ENCODE measurements at places on chromosomes 1 and 21.

DNA sequence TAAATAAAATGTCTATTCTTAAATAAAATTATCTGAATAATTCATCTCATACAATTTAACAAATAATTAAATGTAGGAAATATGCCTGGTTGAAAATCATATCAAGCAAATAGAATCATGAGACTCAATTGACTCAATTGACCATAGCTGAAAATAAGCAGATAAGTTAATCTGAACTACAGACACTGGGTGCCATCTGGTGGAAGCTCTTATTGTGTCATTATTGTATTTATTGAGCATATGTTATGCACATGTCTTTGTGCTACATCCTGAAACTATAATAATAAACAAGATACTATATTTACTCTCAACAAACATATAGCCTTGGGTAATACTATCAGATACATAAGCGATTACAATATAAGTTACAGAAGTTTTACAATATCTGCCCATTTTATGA, 41.0 kb downstream of the BRINP3 start:
- DNase-seq: peak; percentile 19

- no peak for DNase-seq
Measured at GRCh38 chr1:223695941-223696340, 16.4 kb upstream of the CAPN2 start.

- no peak for DNase-seq
Measured at GRCh38 chr1:190262538-190262937, 215.1 kb downstream of the BRINP3 start.

DNA sequence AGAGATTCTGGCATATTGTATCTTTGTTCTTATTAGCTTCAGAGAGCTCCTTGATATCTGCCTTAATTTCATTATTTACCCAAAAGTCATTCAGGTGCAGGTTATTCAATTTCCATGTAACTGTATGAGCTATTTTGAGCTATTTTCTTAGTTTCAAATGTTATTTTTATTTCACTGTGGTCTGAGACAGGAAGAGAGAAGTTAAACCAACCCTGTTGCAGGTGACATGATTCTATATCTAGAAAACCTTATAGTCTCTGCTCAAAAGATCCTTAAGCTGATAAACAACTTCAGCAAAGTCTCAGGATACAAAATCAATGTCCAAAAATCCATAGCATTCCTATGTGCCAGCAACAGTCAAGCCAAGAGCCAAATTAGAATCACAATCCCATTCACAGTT, 1644.0 kb upstream of the B3GALT2 start:
- no peak for DNase-seq

GRCh38 chr1:32901823-32902534, 790 bp upstream of the TMEM54 start:
- no peak for DNase-seq

DNA sequence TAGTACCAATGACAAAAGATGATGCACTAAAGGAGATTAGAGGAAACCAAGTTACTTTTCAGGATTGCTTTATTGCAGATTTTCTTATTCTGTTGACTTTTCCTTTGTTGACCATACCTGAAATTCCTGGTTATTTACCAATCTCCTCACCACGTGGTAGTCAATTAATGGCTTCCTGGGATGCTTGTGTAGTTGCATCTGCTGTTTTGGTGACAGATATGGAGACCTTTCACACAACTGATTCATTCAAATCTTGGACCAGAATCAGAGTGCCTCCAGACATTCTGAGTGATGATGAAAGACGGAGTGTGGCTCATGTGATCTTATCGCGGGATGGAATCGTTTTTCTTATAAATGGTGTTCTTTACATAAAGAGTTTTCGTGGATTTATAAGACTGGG, 91.3 kb downstream of the CATSPERE start:
- no peak for DNase-seq

DNA sequence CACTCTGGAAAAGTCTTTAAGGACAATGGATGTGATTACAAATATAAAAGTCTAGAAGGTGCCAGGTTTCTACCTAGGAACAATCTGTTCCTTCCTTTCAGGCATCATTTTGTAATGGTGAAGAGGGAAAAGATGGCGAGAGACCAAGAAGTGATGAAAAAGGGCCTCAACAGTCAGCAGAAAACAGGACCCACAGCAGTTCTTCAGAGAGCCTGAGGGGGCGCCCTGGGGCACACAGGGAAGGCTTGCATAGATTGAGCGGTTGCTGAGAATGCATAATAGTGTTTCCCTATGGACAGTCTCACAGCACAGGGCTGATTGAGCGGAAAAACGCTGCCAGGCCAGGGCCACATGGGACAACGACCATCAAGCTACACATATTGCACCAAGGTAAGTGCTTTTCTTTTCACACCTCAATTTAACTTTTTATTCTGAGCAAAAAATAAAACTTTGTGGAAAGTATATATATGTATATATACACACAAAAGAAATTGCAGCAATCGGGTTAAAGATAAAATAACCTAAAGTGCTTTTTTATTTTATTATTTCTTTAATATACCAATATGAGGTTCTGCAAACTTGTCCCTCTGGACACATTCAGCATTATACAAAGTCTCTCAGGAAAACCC, 3.1 kb upstream of the YRDC start:
- peak; percentile 70 for DNase-seq

GRCh38 chr1:169133801-169134502, 27.5 kb downstream of the ATP1B1 start:
- no peak for DNase-seq

DNA sequence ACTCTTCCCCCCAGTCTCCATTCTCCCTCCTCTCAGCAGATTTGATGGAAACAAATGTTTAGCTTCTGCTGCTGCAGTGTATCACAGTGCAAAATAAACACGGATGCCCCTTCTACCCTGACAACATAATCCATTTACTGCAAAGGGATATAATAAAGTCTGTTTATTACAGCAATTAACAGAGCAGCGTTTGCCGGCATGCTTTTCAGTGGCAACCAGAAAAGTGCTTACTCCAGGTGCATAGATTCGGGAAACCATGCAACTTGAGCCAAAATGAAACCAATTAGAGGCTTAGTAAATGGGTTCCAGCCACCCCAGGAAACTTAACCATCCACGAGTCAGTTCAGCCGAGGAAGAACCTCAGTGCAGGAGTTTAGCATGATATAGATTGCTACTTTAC, 12.9 kb upstream of the LEMD1 start:
- no peak for DNase-seq

GRCh38 chr1:36653850-36654249, 171.1 kb upstream of the CSF3R start:
- DNase-seq: peak; percentile 14

DNA sequence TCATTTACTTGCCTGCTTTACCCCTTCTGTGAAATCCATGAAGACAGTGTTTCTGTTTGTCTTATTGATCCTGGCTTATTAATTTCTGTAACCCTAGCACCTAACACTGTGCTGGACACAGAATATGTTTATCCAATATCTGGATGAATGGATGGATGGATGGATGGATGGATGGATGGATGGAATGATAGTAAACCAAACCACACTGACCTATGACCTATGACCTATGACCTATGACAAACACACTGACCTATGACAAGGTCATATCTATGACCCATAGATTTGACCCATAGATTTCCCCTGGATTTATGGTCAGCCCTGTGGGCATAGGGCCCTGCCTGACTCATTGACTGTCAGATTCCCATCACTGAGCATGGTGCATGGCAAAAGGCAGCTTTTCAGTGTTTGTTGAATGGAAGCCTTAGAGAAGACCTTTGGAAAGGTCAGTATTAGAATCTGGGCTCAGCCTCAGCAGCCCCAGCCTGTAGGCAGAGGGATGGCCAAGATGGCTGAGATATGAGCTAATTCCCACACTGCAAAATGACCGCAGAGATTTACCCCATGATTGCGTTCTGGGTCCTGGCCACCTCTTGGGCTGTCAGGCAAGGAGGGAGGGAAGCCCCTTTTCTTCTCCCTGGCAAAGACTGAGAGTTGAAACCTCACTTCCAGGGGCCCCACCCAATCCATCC, 24.6 kb downstream of the IGSF21 start:
- no peak for DNase-seq

Data from NCI-H524 (cell line).